ENCODE measurements at places on chromosomes 4 and X.

DNA sequence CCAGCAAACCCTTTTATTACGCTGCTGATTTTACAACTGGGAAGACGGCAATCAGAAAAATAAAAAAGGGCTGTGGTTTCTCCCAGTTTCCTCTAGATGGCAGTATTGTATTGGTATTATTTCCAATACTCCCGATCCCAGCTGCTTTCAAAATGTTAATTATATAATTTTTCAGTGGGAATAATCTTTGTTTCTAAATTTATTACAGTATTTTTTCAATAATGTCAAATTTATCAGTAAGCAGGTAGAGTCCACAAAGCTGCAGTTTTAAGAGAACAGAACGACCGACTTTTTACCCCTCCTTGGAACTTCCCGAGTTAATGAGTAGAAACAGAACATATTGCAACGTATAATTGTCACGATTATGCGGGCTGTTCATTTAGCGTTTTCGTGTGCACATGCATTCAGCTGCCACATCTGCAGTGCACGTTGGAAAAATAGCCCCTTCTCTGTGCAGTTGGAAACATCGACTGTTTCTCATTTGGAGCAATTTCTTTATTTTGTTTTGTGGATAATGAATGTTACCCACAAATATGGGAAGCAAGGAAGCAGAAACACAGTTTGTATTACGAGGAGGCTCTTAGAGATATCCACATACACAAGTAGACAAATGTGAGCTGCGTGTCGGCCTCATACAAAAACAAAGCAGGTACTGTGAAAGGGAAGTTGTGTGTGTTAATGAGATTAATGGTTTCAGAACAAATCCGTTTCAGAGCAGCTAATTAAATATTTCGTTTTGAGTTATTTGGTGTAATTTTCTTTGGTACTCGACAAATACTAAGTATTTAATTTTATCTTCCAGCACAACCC, 188.0 kb downstream of the STIM2 start:
- DNase-seq = peak; percentile 12

DNA sequence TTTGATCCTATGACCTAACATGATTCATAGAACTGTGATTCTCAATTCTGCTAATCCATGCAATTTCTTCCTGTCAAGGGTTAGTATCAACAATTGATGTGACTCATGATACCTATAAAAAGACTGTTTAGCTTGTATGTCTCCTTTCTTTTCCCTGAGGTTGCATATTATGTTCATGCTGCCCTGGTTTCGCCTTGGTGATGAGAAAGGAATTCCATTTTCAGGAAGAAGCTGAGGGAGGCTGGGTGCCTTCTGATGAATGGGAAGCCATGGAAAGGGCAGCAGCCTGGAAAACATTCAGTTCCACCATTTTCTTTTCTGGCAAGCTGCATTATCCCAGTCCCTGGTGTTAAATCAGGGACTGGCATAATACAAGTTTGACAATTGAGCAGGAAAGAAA, 976.5 kb downstream of the RPA4 start:
- no peak for DNase-seq

GRCh38 chrX:44997282-44997812, 124.4 kb downstream of the KDM6A start:
- no peak for DNase-seq

DNA sequence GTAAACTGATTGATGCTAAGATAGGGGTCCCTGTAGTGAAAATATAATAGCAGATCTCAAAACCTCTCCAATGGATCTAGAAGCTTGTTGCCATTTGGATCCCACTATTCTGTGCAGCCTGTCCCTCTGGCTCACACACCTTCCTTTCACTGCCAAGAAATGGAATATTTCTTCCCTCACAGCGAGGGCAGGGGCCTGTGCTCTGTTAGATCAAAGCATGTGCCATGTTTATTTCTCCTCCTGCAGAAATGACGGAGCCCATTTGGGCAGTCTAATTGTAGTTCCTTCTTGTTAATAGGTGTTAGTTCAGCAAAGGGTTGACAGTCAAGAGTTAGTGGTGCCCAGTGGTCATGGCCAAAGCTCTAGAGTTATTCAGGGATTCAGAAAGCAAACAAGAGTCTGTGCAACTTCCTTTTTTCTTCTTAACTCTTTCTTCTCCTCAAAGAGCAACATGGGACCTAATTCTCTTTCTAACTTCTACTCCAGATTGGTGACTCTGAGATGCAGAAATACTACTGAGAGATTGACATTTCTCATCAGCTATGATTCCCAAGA, 106.8 kb downstream of the STOX2 start:
- DNase-seq = no peak

GRCh38 chr4:178293601-178294000, 851.4 kb upstream of the AGA start:
- no peak for DNase-seq

GRCh38 chr4:110132816-110133719, 65.3 kb downstream of the ELOVL6 start:
- no peak for DNase-seq

GRCh38 chr4:17958181-17958580, 63.4 kb downstream of the LCORL start:
- no peak for DNase-seq

- DNase-seq = no peak
Observed at GRCh38 chr4:2977211-2978088, 14.1 kb downstream of the GRK4 start.

DNA sequence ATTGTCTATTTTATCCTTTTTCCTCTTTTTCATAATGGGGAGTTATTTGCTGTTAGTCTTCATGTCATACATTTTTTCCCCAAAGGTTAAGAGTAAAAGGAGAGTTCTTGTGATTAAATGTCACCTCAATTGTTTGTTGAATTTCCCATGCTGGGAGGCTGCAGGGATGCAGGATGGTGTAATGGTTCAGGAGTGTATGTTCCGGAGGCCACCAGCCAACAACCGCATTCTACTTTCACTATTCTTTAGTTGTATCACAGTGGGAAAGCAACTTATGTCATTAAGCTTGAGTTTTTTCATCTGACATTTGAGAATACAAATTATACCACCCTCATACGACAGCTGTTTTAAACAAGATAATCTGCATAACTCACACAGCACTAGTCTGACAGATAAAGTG, 15.4 kb downstream of the AFP start:
- DNase-seq = no peak

- no peak for DNase-seq
Observed at GRCh38 chr4:188960411-188961093, 821.3 kb downstream of the TRIML1 start.

- DNase-seq = no peak
Observed at GRCh38 chr4:169634975-169635374, 14.6 kb downstream of the CLCN3 start.

GRCh38 chr4:111883557-111883999, 261.7 kb upstream of the FAM241A start:
- no peak for DNase-seq

DNA sequence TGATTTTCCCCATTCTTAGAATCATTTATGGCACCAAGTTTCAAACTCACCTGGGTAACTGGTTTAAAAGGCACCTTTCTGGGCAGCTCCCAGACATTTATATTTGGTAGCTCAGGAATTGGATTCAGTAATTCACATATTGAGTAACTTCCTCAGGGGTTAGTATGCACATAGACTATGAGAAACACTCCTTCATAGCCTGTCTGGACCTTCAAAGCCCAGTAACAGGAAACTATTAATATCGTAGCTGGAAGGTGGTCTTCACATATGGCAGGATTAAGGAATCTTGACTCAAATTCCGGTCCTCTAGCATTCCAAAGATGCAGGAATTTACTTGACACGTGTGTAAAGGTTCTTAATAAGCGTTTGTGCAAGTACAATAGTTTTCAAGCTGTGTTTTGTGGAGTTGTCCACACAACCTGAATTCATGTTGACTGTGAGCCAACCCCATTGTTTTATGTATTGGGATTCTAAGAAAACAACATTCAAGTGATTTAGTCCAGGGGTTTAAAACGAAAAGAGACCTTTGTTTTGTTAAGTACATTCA, 78.4 kb downstream of the PLS3 start:
- DNase-seq = no peak
